ENCODE measurements at places on chromosomes 16 and 17.

GRCh38 chr16:84869473-84869845, 49.7 kb downstream of the CRISPLD2 start:
- no peak for DNase-seq

DNA sequence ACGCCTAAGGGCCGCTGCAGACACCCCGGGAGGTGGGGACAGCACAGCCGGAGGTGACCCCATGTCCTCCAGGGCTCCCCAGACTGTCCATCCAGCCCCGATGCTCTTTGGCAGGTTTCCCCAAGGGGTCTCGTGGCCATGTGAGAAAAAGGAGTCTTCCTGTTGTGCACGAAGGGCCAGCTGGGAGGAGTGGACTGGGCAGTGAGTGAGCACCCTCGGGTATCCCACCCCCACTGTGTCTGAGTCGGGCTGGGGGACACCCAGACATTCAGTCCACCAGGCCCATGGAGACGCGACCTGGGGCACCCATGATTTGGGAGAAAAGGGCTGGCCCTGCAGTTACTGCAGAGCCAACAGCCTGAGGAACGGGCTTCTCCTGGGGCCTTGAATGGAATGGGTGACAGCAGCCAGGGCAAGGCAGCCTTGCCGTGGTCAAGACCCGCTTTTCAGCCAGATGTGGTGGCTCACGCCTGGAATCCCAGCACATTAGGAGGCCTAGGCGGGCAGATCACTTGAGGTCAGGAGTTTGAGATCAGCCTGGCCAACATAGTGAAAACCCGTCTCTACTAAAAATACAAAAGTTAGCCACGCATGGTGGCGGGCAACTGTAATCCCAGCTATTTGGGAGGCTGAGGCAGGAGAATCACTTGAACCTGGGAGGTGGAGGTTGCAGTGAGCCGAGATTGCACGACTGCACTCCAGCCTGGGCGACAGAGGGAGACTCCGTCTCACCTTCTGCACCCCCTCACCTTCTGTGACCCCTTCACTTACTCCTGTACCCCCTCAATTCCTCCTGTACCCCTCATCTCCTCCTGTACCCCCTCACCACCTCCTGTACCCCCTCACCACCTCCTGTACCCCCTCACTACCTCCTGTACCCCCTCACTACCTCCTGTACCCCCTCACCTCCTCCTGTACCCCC, 24.1 kb upstream of the CAPN15 start:
- no peak for DNase-seq

- no peak for DNase-seq
These were observed 102.9 kb downstream of the HIC1 start for GRCh38 chr17:2157675-2158395.

DNA sequence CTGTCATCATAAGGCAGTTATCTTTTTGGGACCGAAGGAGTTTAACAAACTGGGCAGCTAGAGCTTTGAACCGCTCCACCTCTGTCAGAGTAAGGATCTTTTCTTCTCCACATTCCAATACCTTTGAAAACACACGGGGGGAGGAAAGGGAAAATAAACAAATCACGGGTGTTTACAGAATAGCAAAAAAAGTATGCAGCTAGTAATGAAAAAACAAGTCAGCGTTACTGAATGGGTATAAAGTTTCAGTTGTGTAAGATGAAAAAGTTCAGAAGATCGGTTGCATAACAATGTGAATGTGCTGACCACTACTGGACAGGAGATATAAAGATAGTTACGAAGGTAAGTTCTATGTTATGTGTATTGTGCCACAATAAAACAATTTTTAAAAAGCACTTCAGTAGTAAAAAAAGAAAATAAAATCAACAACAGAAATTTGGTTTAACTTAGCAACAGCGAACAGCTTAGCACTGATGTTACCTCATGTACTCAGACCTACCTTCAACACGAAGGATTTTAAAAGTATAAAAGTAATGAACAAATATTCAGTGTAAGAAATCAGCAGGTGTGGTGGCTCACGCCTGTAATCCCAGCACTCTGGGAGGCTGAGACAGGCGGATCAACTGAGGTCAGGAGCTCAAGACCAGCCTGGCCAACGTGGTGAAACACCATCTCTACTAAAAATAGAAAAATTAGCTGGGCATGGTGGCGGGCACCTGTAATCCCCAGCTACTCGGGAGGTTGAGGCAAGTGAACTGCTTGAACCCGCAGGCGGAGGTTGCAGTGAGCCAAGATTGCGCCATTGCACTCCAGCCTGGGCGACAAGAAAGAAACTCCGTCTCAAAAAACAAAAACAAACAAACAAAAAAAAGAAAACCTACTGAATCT, 34.3 kb downstream of the MARF1 start:
- no peak for DNase-seq

DNA sequence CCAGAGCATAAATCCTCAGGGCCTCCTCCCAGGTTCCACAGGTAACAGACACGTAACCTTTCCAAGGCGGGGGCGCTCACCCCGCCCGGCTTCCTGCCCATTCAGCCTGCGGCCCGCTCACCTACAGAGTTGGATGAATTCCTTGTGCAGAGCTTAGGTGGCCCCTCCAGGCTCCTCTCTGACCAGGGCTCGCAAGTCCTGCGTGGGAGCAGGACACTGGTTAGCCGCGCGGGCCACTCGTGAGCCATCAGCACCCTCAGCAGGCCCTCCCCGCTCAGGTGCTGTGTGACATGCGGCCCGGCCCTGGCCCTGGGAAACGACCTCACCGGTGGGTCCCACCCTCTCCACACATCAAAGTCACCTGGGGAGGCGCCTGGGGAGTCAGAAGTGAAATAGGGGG, 528 bp downstream of the TERB1 start:
- DNase-seq = no peak

- DNase-seq = peak; percentile 88
These were observed 38.4 kb upstream of the ARL4D start for GRCh38 chr17:43360376-43360738.

Data from CD4-positive, alpha-beta T cell treated with Interleukin-12 subunit alpha and Interleukin-12 subunit beta, for 1 hour (primary cell).